ENCODE measurements at places on chromosomes 2 and 18.

DNA sequence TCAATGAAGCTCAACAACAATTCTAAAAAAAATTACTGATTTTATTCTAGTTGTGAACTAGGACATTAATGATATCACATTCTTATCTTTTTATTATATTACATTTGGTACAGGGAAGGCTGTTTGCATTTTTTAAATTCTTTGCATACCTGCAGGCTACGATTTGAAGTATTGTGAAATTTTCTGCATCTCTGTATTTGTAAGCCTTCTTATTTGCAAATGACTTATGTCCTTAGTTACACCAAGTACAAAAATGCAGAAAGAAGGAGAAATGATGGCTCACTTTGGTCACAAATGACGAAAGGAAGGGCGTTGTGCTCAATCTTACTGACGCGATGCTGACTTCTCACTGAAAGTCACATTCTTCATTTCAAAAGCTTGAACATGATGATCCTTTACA, 227.5 kb upstream of the SOX11 start:
- no peak for DNase-seq

GRCh38 chr2:179913809-179914208, 52.4 kb upstream of the ZNF385B start:
- DNase-seq, result no peak

DNA sequence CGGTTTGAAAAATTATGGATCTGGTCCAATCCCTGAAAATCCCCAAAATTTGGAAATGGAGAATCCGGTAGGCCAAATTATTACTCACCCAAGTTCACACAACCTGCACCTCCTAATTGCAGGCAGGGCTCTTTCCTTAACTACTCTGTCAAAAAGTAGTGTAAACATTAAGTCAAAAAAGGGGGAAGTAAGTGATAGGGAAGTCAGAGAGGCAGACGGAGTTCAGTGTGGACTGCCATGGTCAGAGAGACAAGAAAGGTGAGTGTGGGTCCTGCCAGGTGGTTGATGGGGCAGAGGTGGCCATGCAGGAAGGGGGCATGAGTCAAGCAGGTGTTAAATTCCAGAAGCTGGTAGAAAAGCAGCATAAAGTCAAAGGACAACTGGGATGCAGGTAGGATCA, 104.7 kb upstream of the STPG4 start:
- DNase-seq, result no peak

DNA sequence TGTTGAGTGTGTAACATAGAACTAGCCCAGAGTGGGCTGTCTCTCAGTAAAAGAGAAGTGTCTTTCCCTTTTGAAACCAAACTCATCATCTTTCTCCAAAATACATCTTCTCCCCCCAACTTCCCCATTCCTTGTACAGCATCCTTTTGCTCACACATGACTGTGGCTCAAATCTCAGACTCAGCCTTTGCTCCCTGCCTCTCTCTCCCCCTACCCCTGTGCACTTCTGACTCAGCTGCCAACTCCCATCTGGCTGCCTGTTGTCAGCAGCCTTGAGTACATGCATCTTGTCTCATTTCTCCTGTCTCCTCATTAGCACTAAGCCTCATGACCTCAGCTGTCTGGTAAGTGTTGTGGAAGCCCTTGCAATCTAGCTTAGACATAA, 18.1 kb upstream of the MGAT4A start:
- DNase-seq, result no peak

DNA sequence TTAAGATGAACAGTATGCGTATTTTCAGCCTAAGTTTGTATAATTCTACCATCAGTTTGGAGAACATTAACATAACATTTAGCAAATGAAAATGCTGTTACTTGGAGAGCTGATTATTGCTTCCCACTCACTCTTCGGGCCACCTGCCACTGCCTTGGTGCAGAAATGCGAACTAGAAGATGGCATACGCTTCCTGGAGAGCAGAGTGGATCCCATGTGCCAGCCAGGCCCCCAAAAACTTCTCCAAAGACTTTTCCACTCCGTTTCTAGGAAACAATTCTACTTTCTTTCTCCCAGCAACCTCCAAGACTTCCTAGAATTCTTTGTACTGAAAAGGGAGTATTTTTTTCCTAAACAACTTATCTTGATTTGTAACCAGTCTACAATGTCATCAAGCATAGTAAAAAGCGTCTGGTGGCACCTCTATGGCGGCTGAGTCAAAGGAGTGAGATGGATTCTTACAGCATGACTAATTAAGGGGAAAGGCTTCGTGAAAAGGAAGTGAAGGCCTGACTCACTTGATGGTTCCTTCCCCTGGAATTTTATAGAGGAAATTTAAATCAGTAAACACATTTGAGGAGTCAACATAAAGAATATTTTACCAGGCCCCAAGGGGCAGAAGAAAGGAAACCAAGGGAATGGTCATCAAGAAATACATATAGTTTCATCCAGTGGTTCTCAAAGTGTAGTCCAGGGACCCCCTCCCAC, 36.6 kb downstream of the FEZ2 start:
- no peak for DNase-seq

DNA sequence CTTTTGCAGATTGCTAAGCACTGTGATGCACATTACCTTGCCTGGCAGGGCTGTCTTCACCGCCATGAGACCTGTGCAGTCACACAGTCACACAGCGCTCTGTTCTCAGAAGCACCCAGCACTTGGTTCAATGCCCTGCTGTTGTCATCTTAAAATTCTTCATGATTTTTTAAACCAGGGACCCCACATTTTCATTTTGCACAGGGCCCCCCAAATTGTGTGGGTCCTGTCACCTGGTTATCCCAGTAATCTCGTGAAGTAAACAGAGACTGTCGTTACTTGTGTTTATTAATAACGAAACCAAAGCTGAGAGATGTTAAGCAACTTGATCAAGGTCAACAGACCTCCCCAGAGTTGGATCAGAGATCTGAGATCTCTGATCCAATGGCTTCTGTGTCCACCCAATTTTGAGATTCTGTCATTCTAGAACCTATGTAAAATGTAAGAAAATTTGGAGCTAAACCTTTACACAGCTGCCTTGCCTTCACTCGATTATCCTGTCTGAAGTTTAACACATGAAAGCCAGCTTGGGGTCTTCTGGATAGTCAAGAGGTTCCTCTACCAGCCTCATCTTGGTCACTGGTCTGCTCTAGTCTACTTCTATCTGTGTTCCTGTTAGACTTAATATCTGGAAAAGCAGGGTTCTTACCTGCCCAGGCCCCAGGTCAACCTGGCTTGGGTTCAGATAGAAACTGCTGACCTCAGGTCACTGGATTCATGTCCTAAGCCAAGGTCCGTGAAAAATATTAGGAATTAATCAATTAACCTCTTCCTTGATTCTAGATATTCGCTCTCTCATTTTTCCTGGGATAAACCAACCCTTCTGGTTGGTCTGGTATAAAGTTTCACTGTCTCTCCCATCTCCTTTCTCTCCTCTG, 13.7 kb upstream of the TTC39C start:
- no peak for DNase-seq

DNA sequence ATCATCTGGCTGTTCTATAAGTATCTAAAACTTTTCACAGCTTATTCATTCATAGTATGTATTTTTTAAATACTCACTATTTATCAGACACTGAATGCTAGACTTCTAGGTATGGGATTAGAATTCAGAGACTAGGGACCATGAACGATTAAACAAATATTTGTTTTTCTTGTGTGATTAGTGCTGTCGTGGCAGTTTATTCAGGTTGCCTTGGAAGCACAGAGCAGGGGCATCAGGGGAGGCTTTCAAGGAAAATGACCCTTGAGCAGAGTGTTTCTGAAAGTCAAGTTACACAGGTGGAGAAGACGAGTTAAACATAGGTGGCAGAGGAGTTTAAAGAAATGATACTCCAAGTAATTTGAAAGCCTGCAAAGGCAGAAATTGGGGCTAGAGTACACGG, 5.7 kb downstream of the SPOPL start:
- no peak for DNase-seq

Measured in ovary (tissue), 10 donors.